Kidney (tissue), 22 donors: ENCODE measurements at places on chromosomes 7 and 10.

- no peak for DNase-seq
Observed at GRCh38 chr7:51234609-51235308, 81.8 kb downstream of the COBL start.

- peak; percentile 61 for DNase-seq
Observed at GRCh38 chr10:15715619-15716227, 4.0 kb downstream of the ITGA8 start.

DNA sequence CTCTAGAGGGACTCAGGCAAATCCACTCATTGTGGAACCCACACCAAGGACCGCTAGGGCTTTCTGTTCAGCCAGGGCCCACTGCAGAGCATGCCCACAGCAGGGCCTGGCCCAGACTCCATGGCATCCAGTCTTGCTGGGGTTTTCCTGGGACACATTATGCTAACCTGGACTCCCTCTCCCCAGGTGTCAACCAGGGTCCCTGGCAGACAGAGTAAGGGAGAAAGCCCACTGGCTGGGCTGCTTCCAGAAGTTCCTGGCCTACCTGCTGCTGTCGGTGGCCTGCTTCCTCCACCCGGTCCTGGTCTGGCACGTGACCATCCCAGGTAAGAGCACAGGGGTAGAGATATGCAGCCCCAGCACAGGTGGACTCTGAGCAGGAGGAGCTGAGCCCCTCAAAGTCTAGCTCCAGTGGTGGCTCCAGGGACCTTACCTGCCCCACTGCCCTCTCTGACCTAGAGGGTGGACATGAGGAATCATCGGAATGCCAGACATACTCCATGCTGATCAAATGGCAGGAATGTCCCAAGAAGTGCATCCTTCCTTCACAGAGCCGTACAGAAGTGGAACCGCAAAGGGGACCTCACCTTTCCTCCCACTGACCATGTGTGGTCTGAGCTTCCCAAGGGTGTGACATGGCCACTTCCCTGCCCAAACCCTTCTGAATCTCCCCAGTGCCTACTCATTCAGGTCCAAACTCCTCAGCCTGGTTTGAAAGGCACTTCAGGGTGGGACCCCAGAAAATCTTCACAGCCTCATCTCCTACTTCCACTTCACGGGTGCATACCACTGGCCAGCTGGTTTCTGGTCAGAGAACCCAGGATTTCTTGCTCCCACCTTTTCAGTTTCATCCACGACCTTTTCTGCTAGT is 22.5 kb downstream of the TMEM72 start:
- no peak for DNase-seq

DNA sequence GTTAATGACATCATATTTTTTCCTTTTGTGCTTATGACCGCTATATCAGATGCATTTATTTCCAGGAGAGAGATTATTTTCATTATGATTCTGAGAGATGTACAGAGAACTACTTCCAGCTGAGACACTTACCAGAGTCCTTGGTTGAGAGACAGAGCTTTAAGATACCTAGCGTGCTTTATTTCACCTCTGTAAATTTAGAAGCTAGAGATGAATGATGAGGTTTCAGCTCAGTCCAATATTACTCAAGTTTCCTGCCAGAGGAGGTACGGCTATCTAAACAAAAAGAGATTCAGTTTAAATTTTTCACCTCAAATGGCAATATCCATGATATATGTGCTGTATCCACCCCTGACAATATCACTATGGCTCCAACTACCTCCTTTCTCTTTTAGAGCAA is 182.6 kb upstream of the FAM3C start:
- no peak for DNase-seq

- no peak for DNase-seq
Observed at GRCh38 chr7:20532890-20533289, 82.6 kb upstream of the ABCB5 start.
